Activated CD8-positive, alpha-beta memory T cell treated with anti-CD3 and anti-CD28 coated beads, Interleukin-2, amount 50 U/mL, for 48 hours (primary cell): ENCODE measurements at places on chromosomes 12 and 14.

- DNase-seq = no peak
Observed at GRCh38 chr14:35051796-35052195, 5.7 kb downstream of the FAM177A1 start.

- DNase-seq = no peak
Observed at GRCh38 chr14:31228533-31228932, 20.9 kb upstream of the HECTD1 start.

DNA sequence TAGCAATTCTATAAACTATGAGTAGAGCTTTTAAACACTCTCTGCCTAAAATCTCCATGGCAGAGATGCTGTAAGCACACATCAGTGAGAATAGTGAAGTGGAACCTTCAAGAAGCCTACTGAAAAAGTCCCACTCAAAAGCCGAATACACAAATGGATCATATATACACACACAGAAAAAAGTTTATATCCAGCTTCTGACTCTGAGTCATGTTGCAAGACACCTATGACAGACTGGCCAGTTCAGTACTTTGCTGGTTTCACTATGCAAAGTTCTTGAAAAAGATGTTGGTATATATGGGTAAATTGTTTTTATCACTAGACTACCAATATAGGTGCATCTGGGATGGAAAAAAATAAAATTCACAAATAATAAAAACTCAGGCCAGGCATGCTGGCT is 126.1 kb downstream of the KCNK10 start:
- DNase-seq = no peak

DNA sequence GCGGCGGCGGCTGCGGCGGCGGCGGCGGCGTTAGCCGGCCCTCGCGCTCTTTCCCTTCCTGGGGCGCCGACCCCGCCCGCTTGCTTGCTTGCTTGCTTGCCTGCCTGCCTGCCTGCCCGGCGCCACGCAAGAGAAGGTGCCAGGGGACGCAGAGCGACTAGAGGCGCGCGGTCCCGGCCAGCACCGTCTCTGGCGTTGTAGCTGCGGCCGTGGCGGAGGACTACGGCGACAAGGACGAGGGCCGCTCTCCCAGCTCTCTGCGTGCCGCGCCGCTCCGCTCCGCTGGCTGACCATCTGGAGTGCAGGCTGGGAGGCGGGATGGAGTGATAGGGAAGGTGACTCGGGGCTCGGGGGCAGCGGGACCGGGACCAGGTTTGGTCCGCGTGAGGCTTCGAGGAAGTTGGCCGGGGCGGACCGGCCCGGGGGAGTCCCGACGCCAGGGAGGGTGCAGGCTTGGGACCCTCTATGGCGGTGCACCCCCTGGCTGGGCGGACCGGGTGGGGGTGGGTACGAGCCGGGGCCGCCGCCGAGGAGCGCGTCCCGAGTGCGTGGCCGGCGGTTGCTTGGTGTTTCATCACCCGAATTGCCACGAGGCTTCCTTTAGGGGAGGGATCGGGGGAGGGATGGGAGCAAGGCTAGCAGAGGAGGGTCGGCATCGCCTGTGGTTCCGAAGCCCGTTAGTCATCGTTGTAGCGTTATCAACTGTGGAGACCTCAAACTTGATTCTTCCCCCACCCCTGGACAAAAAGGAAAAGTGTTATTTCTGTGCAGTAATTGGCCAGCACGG is 471 bp downstream of the XPOT start:
- DNase-seq = peak; percentile 85

DNA sequence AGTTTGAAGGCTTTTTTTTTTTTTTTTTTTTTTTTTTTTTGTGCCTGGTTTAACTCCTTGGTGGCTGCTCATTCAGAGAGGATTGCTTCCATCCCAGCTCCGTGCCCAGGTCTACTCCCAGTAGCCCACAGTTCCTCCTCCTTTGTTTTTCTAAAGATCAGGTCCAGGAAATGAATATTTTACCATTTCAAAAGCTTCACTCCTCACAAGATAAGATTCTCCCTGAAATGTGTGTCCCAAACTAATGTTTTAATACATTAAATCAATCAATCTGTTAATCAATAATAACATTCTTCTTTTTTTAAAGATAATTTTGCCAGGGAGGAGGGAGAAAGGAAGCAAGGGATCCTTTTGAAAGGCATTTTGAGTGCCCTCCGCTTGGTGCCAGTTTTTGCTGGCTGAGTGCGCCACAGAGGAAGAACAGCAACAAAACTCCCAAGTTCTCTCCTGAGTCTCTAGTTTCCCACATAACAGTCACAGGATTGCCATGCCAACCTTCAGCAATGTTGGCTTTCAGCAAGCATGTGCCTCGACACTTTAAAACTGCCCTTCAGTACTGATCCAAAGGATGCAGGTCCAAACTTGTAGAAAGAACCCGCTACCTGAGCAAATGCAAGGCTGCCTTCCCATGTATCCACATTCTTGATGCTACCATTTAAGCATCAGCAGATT is 99.2 kb downstream of the RMST start:
- no peak for DNase-seq

GRCh38 chr14:29953501-29953900 is 25.9 kb upstream of the PRKD1 start:
- DNase-seq = no peak

- no peak for DNase-seq
Observed at GRCh38 chr12:132445884-132446632, 43.9 kb upstream of the FBRSL1 start.

DNA sequence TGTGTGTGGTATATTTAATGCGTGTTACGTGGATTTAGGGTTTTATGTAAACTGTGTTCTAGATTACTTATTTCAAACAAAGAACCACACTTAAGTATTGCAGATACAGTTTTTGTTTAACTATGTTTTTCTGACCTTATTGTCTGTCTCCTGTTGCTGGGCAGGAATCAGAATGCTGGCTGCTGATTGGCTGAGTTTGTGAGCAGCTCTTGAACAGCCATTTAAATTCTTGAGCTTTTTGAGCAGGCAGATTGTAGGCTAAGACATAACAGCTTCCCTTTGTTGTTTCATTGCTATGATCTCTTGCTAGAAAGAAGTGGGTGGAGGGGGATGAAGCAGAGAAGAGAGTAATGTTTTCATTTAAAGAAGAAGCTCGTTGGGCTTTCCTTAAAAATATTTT is 52.2 kb downstream of the ATF7IP start:
- DNase-seq = no peak

GRCh38 chr12:54526812-54527630 is 22.4 kb upstream of the PDE1B start:
- DNase-seq = peak; percentile 77

DNA sequence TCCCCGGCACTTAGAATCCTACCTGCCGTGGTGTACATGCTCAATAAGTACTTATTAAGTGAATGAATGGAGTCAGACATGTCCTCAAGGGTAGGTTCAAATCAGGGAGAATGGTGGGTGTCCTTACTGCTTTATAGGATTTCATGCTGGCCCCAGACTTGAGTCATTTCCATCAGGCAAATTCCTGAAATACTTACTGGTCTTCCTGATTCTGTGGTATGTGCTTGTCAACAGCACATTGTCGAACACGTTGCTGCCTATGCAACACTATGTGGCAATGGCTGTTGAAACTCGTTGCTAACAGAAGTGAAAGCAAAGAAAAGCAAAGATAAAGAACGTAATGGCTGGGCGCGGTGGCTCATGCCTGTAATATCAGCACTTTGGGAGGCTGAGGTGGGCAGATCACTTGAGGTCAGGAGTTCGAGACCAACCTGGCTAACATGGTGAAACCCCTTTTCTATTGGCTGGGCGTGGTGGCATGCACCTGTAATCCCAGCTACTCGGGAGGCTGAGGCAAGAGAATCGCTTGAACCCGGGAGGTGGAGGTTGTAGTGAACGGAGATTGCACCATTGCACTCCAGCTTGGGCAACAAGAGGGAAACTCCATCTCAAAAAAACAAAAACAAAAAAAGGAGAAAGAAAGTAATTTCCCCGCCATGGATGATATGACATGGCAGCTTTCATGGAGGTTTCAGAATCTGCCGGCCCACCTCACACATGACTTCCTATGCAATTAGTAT is 214.9 kb downstream of the ZFP36L1 start:
- no peak for DNase-seq

- no peak for DNase-seq
Observed at GRCh38 chr12:104653730-104654664, 197.2 kb downstream of the CHST11 start.

DNA sequence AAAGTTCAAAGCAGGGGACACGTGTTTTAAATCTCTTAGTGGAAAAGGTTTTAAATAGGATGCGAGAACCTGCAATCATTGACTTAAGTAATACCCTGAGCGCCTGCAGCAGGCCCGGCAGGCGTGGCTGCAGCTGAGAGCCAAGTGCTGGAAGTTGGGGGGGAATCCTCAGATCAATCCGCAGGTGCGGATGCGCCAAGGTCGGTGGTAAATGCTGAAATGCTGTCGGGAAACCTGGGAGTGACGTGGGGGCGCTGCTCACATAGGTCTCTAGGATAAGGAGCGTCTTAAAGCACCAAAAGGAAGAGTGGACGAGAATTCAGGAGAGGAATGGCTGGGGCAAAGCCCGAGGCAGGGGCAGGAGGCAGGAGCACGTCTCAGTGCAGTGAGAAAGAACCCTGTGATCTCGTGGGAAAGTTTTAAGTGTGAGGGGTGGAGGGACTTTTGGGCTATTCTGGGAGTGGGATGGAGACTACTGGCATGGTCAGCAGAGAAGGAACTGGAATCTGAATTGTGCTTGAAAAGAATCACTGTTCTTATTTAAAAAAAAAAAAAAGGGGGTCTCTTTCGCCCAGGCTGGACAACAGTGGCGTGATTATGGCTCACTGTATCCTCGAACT is 883 bp upstream of the CDCA4 start:
- DNase-seq = peak; percentile 73

DNA sequence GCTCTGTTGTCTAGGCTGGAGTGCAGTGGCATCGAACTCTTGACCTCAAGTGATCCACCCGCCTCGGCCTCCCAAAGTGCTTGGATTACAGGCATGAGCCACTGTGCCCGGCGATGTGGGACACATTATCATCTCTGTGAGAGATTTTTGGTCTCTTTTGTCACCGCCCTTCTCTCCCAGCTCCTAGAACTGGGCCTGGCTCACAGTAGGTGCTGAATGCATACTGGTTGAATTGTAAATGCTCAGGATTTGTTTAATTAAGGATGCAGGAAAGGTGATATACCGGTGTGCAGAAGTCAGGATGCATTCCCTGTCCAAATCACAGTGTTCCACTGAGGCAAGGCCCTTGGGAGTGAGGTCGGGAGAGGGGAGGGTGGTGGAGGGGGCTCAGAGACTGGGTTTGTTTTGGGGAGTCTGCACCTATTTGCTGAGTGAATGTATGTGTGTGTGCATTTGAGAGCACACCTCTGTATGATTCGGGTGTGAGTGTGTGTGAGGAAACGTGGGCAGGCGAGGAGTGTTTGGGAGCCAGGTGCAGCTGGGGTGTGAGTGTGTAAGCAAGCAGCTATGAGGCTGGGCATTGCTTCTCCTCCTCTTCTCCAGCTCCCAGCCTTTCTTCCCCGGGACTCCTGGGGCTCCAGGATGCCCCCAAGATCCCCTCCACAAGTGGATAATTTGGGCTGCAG is 1.0 kb upstream of the KRT18 start:
- DNase-seq = no peak

- DNase-seq = no peak
Observed at GRCh38 chr14:39447175-39447661, 15.0 kb upstream of the FBXO33 start.
